ENCODE measurements at places on chromosomes 1 and 21.

DNA sequence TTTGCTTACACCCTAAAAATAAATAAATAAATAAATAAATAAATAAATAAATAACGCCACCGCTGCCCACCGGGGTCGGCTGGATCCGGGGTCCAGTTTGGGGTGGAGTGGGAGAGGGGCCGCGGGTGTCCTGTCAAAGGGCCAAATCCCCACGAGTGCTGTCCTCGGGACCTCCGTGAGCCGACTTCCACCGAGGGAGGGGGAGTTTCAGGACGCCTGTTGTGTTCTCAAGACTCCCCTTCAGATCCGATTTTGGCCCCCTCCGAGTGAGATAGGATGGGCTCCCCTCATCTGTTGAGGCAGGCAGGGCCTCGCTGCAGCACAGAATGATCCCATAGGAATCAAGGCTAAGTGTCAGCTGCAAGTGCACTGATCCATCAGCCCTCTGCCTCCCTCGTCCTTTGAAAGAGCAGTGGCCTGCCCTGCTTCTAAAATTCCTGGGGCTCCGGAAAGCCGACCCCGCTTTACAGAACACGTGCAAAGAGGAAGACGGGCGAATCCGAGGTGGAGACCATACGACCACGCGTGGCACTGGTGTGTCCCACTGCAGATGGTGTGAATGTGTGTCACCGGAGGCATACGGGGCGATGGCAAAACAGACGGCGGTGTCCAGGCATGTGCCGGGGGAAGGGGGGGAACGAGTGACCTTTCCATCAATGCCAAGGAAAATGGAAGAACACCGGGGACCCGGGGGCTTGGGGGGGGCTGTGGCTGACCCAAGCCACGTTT lies 3880.5 kb downstream of the SRGAP2C start:
- no peak for DNase-seq

DNA sequence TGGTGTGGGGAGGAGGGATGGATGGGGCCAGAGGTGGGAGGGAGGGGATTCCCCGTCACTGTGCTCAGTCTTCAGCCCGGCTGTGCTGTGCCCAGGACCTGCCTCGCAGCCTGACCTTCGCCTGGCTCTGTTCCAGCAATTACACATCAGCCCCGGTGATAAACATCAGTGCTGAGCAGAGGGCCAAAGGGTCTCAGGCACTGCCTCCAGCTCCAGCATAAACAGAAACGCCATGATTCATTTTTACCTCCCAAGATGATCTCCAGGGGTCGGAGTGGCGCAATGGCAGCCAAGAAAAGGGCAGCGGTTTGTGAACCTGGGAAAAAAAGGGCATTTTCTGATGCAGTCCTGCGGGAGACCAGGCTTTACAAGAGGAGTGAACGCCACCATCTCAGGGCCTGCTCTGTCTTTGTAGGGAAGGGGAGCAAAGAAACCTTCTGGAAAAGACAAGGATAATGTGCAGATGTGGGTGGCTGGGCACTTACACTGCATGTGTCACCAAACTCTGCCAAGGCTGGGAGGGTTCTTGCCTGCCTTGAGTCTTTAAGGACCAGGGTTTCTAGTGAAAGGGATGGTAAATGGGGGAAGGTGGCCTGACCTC lies 28.1 kb downstream of the SHISA4 start:
- DNase-seq, result no peak

- DNase-seq, result no peak
Measured at GRCh38 chr21:15831497-15831896, 101.7 kb downstream of the USP25 start.

DNA sequence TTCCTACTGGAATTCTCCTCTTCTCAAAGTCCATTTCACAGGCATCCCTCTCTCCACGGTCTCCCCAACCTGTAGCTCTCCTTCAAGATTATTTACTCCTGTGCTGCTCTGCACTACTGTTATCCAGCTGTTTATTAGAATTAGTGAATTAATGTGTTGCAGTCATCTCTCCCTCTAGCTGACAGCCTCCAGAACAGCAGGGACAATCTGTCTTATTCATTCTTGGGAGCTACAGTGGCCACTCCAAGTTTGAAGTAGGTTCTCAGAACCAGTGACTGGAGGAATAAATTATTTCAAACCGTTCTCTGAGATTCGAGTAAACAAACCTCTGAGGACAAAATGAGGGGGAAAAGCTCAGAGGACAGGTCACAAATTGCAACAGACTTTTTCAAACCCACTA lies 330.9 kb downstream of the RRAGC start:
- DNase-seq, result no peak

DNA sequence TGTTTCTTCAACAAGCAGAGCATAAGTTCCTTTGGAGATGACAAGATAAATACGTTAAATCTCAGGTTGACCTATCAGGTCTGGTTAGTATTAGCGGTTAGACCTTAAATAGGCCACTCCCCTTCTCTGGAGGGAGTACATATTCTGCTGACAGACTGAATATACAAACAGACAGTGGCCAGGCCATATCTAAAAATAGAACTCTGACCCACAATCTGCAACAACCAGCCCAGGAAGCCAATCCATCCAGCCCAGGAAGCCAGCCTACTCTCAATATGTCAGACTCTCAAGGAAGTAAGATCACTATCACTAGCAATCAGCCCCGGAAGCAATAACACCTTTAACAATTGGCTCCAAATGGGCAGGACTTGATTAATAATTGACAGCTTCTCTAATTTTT lies 6.7 kb downstream of the IL20 start:
- DNase-seq, result no peak

- DNase-seq, result no peak
Measured at GRCh38 chr1:218582646-218583045, 237.5 kb downstream of the TGFB2 start.

DNA sequence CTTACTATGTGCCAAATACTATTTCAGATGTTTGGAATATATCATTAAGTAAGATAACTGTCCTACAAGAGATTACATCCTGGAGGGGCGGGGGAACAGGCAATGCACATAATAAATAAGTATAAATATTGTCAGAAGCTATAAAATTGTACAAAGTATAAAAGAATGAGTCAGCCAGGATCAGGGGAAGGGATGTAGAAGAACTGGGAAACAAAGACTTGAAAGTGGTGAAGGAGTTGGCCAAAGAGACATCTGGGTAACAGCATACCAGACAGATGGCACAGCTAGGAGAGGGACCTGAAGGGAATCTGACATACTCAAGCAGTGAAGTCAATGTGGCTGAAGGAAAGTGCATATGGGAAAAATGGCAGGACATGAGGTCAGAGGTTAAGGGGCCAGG lies 53.9 kb downstream of the CYYR1 start:
- DNase-seq, result no peak

DNA sequence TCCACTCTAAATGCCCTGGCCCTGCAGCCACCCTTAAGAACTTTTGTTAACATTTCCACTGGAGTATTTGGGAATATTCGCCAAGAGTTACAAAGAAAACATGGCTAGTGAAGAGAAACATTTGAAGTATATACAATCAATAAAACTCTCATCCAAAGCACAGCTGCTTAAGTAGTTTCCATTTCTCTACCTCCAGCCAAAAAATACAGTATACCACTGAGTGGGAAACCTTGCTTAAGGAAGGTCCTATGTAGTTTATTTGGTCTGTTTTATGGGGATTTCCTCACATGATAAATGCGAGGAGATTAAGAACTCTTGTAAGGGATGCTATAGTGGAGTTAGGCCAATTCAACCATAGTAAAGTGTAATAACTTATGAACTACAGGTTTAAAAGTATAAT lies 382.5 kb downstream of the NEGR1 start:
- DNase-seq, result no peak

GRCh38 chr1:51086496-51087271 lies 15.3 kb upstream of the C1orf185 start:
- DNase-seq, result no peak

- DNase-seq, result no peak
Measured at GRCh38 chr1:64433747-64434146, 36.2 kb upstream of the CACHD1 start.

DNA sequence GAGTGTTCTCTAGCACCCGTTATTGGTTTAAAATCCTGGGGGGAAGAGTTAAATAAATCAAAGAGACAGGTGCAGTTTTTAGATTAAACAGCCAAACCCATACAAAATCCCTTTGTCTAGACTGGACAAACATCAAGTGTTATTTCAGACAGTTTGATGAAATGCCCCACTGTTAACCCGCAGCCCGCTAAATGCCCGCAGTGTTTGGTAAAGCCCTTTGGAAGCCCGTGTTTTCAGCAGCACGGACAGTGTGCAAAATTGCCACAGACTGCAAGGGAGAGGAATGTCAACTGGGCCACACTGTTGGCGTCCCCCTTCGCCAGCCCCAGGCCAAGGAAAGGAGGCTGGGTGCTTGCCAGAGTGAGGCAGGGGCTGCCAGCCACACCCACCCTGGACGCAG lies 26.6 kb downstream of the AJAP1 start:
- DNase-seq, result no peak

- no peak for DNase-seq
Measured at GRCh38 chr21:45560106-45561021, 18.1 kb upstream of the SLC19A1 start.

DNA sequence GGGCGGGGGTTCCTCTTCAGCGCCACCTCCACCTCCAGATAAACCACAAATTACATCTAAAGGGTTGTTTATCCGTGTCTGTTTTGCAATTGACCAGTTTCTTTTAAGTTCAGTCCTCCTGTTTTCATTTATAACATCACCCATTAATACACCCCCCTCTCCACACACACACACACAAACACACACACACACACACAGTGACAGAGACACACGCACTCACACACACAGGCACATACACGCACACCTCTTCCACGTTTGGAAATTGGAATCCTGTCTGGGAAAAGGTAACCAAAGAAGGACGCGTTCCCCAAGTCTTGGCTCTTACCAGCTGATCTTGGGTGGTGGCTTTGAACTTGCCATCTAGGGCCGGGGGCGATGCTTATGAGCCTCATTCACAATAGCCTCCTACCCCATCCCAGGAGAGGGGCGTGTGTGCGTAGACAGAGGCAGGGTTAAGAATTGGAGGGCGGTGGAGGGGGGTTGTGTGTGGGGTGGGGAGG lies 442 bp upstream of the CSMD2 start:
- DNase-seq, result no peak

- DNase-seq, result no peak
Measured at GRCh38 chr1:212238552-212238951, 46.7 kb upstream of the PPP2R5A start.

DNA sequence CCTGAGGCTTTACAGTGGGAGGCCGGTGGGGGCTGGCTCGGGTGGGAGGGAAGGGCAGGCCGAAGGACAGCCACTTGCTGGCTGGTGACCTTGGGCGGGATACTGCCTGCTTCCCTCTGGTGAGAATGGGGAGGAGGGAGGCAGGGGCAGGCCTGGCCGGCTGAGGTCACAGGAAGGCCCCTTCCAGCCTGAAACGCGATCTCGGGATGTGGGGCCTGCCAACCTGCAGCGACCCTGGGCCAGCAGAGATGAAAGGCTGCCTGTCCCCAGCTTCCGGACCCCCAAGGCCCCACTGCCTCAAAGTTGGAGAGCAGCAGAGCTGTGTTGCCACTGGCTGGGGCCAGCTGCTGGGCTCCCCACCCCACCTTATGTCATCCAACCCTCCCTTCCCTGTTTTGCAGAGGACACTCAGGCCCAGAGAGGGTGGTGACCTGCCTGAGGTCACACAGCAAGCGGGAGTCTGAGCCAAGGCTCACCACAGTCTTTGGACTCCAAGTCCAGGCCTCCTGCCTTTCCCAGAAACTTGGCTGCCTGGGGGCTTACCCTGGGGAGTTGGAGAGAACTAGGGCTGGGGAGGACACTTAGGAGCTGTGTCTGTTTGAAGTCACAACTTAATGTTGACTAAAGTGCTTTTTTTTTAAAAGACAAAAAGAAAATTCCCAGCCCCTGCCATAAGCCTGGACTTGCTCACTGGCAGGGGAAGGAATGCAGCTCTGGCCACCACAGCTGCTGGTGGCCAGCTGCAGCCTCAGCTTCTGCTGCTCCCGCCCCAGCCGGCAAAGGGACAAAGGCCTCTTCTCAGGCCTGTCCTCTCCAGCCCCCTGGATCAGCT lies 14.8 kb upstream of the WASF2 start:
- no peak for DNase-seq

DNA sequence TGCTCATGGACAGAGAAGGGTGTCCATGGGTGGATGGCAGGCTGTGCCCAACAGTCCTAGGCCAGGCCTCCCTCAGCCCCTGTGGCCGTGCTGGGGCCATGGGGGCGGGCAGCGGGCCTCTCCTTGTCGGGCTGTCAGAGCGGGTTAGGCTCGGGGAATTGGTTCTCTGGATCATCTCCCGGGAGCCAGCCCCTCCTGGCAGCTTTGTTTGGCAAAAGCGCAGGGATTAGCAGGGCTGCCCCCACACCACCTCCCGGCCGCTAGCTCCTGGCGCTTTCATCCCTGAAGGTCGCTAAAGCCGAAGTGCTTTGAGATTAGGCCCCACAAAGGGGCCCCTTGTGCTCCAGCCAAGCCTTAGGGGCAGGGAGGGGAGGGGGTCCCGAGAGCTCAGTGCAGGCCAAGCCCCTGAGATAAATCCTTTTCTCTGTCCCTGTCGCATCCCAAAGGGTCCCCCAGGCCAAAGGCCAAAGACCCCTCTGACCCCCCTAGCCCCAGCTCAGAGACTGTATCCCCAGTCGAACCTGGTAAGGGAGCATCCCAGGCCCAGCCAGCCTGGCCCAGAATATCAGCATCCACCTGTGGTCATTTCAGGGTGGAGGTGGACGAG lies 9.8 kb upstream of the DMBX1 start:
- no peak for DNase-seq

DNA sequence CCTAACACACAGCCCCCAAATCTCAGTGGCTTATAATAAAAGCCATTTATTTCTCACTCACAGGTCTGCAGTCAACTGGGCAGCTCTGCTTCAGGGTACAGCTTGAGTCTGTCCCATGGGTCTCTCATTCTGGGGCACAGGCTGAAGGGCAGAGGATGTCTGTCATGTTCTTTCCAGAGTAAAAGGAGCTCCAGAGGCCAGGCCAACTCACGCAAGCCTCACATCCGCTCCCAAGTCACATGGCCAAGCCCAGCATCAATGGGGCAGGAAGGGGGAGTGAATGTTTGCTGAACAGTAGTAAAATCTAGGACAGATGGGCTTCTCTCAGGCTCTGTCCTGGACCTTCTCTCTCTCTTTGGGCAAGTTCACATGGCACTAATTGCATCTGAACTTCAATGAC lies 7.1 kb upstream of the SSBP3 start:
- no peak for DNase-seq

DNA sequence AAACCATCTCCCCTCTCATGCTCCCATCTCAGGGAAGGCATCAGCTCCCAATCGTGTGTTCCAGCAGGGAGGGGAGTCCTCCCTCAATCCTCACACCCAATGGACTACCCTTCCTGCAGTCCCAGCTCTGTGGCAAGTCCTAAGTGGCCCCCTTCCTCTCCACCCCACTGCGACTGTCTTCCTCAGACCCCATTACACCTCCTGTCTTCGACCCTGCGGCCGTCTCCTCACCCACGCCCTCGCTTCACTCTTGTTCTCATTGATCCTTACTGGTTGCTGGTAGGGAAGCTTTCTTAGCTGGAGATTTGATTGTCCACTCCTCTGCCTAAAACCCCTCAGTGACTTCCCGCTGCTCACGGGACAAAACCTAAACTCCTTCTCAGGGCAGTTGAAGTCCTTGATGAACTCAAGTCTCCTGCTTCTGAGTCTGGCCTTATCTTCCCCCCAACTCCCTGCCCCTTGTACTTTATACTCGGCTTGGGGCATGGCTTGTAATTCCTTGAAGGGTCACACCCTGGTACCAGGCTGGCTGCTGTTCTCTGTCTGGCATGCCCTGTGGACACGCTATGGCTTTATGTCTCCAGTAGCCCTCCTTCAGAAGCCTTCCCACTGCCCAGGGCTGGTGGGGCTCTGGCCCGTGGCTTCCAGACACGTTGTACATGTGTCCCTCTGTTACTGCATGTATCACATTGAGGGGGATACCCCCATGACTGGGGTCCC lies 2.3 kb upstream of the EPS8L3 start:
- no peak for DNase-seq
